Activated naive CD4-positive, alpha-beta T cell (primary cell): ENCODE measurements at places on chromosomes 6 and 20.

- DNase-seq, result no peak
Measured at GRCh38 chr20:62804021-62804626, 511 bp upstream of the OGFR start.

DNA sequence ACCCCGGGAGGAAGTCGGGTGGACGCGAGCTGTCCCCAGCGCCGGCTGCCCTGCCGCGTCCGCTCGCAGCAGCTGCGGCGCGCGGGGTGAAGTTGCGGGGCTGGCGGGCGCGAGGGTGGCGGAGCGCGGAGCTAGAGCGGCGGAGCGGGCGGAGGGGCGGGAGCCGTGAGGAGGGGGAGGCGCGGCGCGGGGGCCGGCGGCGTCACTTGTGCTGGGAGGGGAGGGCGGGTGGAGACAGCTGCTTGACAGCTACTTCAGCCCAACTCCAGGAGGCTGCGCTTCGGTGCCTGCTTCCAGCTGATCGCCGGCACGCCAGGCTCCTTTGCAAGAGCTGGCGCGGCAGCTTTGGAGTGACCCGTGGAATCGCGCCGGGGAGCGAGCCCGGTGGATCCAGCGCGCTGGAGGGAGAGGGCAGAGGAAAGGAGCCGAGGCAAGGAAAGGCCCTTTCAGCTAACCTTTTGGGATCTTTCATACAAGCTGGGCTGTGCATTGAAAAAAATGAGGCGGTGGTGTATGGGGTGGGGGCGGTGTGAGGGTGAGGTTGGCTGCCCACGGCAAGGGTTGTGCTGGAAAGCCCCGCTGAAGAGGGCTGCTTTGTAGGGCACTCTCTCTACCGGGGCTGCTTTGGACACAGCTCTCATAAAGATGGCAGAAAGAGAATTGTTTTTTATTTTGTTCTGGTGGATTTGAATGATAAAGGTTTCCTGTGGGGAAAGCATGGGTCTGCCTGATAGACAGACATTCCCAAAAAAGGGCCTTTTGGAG, 24.6 kb downstream of the RIPOR2 start:
- DNase-seq, result peak; percentile 13

- DNase-seq, result no peak
Measured at GRCh38 chr6:12436683-12437082, 146.5 kb downstream of the EDN1 start.

DNA sequence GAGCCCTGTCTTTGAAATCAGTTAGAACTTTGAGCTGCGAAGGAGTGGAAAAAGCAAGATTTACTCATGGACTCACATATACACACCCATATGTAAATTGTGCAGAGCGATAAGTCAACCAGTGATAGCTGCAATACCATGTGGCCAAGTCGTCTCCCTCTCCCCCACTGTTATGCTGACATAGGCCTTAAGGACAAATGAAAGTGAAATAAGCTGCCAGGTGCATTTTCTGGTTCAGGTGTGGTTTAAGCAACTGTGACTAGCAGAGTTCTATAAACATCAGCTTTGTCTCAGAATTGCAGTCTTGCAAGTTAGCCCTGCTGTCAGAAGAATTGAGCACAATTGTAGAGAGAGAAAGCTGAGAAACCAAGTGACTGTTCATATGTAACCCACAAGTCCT, 9.6 kb downstream of the FAM83B start:
- no peak for DNase-seq

DNA sequence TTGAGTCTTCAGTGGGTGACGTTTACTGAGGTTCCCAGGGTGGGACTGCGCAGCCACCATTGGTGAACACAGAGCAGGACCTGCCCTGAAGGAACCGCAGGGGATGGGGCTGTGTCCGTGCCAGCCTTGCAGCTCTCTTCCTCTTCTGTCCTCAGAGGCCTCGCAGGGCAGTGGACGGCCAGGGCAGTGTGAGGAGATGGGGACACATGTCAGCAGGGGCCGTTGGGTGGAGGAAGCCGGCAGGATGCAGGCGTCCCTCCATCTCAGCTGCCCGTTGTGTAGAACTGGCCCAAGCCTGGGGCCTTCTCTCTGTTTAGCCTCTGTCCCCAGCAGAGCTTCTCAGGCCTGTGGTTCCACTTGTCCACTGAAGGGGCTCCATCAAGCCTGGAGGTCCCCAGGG, 53.6 kb upstream of the SMOC2 start:
- no peak for DNase-seq

GRCh38 chr6:1129131-1129530, 182.8 kb upstream of the FOXQ1 start:
- DNase-seq, result no peak

- DNase-seq, result no peak
Measured at GRCh38 chr6:39078695-39079094, 30.1 kb downstream of the GLP1R start.

DNA sequence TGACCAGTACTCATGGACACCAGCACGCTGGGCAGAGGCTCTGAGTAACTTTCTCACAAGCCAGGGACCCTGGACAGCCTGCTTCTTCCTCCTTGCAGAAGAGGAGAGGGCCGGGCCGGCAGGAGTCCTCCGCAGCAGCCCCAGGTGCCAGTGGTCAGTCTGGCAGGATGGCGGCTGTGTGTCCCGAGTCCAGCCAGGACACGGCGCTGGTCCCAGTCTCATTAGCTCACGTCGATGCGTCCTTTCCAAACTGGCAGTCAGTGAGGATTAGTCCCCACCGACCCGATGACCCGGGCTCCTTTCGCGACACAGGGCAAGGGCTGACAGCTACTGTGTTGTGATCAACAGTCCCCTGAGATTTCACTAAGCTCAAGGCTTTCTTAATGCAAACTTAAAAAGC, 267.0 kb downstream of the TAF4 start:
- DNase-seq, result no peak

- DNase-seq, result no peak
Measured at GRCh38 chr6:104940238-104940892, 16.5 kb upstream of the LIN28B start.

DNA sequence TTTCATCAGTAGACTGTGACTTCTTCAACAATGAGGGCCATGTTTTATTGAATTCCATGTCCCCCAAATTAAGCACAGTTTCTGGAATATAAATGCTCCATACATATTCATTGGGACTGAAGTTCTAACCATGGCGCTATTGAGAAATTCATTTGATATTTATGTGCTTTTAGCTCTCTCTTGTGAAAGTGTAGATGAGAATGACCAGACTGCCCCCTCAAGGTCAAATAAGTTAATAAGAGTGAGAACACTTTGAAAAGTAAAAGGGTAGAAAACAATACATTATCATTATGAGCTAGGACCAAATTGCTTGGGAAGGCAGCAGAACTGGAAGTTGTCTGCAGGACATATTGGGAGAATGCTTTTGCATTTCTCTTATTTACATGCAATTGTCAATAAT, 597.9 kb downstream of the EPM2A start:
- DNase-seq, result no peak
